ENCODE measurements at places on chromosomes 6 and 20.
A peak's percentile ranks its signal among the peaks of the same experiment; 100 is the strongest.

- no peak for DNase-seq
These were observed 509.9 kb upstream of the ID4 start for GRCh38 chr6:19327241-19327640.

GRCh38 chr20:62306414-62307187 lies 3.8 kb downstream of the ADRM1 start:
- no peak for DNase-seq

- DNase-seq, result no peak
These were observed 4.8 kb downstream of the NFYA start for GRCh38 chr6:41077536-41077935.

DNA sequence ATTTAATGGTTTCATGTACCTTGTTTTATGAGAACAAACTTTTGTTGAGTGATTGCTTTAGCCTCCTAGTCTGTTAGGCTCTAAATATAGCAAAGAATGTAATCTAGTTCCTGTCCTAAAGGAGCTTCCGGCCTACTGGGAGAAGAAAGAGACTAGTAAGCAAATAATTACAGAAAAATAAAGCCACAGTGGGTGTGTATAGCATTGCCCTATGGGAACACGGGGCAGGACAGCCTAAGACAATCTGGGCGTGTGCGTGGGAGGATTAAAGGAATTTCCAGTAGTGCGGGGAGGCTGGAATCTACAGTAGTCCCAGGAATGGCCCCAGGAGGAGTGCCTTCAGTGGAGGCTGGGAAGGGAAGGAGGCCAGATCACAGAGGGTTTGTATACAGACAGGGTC lies 98.1 kb upstream of the AKAP12 start:
- no peak for DNase-seq

GRCh38 chr6:89509777-89510281 lies 76.9 kb downstream of the ANKRD6 start:
- DNase-seq, result peak; percentile 78

DNA sequence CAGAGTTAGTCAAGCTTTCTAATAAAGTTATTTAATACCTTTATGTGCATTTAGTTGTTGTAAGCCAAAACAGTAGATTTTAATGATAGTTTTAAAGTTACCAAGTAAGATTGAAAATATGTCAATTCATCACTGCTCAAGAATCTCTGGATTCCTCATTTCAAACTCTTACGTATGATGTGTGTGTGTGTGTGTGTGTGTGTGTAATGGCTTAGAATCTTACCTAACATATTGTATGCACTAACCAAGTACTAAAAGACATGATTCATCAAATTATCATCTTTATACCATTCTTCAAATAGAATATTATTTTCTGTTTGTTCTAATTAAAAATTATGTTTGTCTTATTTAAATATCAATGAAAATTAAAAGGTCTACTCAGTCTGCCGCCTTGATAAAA lies 41.5 kb upstream of the ZNF337 start:
- DNase-seq, result no peak

- no peak for DNase-seq
These were observed 22.4 kb upstream of the IFNGR1 start for GRCh38 chr6:137241481-137242038.

- peak; percentile 36 for DNase-seq
These were observed 654 bp downstream of the TMEM14C start for GRCh38 chr6:10723567-10723881.

DNA sequence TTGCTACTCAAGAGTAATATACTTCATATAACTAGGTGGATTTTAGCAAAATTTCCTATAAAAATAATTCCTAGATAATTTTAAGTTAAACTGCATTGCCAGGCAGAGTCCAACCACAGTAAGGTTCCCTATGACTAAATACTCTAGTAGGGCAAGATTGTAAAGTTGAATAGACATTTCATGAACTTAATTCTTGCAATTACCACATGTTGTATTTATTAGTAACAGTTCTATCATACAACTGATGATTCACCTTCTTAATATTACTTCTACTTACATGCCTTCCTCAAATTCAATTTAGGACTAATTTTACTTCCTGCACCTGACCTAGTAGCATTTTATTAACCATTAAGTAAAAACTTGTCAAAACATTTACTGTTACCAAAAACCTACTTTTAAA lies 266.7 kb upstream of the THEMIS start:
- DNase-seq, result no peak
